Stimulated activated CD4-positive, alpha-beta T cell treated with anti-CD3 and anti-CD28 coated beads, Interleukin-1b, Interleukin-23, amount 100 ng/mL, for 1 hour (primary cell): ENCODE measurements at places on chromosomes 3 and 15.
A peak's percentile ranks its signal among the peaks of the same experiment; 100 is the strongest.

GRCh38 chr3:45817831-45818522, 21.6 kb upstream of the SLC6A20 start:
- no peak for DNase-seq

DNA sequence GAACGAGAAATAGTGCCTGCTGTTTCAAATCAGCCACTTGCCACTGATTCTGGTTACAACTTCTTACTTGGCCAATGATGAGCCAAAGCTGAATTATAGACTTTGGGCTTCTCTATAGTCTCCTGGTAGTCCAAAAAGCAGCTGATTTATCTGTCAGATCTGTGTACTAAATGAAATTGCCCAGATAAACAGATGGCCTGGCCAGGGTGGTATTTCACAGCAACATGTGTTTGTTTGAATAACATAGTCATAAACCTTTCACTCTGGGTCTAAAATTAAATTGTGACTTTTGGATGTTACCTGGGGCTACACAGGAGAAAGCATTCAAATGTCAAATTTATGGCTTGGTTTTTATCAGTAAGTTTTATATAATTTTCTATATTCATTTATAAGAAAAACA, 147.0 kb downstream of the NECTIN3 start:
- DNase-seq = no peak

GRCh38 chr15:69748576-69749185, 296.1 kb downstream of the RPLP1 start:
- no peak for DNase-seq

GRCh38 chr3:161212906-161213305, 8.2 kb upstream of the NMD3 start:
- DNase-seq = no peak

DNA sequence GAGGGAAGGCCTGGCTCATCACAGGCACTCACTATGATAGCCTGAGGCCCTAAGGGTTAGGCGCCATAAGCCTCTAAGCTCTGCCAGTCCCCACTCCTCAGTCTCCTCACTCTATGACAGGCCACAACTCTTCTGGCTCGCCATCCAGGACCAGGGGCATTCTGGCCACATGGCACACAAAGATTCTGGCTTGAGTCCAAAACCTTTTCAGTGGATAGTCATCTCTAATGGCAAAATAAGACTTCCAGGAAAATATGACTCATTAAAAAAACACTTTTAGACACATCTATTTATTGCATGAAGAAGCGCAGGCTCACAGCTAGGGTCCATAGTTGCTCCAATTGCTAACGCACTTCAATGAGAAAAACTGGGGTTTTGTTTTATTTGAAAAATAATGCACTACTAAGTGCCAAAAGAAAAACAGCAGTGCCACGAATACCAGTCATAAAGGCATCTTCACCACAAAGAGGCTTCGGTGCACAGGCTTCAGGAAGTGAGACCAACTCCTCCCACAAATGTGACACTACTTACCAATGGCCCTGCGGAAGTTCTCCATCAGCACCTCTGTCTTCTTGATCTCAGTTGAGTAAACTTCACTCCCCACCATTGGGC, 11.1 kb downstream of the RUVBL1 start:
- DNase-seq = no peak

GRCh38 chr3:32238453-32239306, at the start of gene CMTM8:
Gene CMTM8, plus strand, starts transcription at chr3:32238680. Its CDS starts 293 bp downstream, at chr3:32238973.
- DNase-seq = peak; percentile 35

GRCh38 chr15:67979281-67979680, 74.8 kb upstream of the PIAS1 start:
- DNase-seq = no peak

DNA sequence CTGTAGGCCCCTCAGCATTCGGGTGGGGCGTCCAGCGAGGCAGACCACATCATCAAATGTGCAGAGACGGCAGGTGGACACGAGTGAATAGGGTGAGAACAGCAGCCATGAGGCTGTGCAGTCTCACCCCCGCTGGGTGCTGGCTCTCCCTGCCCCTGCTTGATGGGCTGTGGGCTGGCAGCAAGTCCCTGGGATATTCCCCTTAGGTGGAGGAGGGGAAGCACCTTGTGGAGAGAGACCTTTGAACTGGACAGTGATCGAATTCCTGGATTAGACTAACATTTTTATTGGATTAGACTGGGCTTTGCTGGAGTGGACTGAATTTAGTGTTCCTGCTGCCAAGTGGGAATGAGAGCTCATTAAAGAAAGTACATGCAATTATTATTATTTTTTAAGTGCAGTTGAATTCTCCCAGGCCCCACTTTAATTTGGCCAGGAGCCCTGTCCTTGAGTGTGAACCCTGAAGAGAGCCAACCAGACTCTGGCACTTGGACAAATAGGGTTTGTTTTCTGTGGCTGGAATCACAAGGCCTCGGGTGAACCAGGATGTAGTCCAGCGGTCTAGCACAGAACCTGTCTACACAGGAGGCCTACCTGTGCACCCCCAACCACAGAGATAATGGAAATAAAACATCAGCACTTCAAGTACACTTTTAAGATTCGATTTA, 193.1 kb downstream of the ABHD5 start:
- DNase-seq = no peak

DNA sequence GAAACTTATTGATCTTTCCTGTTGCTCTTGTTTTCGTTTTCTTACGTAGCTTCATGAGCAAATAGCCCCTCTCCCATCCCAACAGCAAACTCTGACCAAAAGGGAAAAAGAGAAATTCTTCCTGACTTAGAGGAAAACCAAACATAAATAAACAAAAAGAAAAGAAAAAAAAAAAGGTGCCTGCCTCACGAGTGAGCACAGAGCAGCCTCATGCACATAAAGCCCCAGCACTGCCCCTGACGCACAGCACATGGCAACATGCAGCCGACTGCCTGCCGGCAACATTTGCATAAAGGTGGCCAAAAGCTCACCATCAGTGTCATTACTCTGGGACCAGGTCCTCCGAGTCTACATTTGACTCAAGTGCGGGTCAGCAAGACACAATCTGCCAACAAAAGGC, 6.4 kb downstream of the POC1A start:
- DNase-seq = no peak

DNA sequence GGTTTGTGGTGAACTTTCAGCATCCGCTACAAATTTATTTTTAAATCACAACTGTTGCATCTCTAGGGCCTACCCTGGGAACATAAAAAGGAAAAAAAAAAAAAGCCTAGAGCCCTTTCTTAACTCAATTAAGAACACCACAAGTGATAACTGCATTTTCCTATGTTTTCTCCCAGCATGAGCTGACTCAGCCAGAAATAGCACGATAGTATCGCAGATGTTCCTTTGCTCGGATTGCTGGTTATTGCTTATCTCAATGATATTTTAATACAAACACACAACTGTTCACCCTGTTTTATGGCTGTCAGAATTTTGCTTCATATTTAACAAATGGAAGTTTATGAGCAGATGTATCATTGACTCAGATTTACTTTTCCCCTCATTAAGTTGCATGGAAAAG, 251.8 kb upstream of the SUCLG2 start:
- no peak for DNase-seq

DNA sequence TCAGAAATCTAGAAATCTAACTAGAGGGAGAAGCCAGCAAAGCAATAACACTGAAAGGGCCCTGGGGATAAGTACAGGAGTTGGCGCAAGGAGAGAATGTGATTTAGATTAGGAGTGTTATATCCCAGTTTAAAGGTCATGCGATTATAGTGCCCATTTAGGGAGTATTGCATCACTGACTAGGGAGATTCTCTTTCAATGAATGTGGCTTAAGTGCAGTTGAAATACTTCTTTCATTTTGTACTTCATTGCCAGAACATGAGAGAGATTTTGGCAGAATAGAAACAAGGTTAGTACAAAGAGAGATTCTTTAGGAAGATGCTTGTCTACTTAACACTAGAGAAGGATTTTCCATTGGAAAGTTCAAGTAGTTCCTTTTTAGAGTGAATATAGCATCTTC, 13.9 kb downstream of the ROBO2 start:
- no peak for DNase-seq

- DNase-seq = no peak
These were observed 668 bp downstream of the MRAS start for GRCh38 chr3:138348754-138349739.

- DNase-seq = no peak
These were observed 225.6 kb downstream of the CNTN6 start for GRCh38 chr3:1318296-1319005.

DNA sequence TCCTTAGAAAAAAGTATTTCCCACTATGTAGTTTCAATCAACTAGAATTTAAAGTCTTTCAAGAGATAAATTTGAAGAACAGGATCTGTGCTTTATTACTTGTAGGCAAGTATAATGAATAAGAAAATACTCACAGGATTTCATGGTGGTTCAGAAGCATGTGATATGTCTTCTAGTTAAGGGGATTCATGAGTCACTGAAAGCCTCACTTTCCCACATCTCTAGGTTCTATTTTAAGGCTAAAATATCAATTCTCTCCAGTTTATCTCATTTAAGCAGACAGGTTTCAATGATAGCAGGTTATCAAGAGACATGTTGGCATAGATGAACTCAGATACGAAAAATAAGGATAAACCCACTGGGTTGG, 437.8 kb upstream of the BCHE start:
- DNase-seq = no peak

DNA sequence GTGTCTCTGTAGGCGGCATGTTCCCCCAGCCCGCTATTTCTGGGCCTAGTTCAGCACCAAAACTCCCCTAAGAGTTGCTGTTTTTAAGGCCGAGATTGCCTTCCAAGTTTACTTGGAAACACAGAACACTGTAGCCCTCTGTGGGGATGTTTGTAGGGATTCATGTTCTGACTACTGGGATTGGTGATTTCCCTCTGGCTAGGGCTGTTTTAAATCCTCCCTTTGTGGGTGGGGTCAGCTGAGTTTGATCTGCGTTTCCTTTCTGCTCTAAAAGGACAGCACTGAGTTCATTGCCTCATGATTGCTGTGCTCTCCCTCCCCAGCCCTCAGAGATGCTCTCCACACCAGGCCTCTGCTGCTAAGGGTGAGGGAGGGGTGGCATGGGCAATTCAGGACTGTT, 640.6 kb upstream of the DPPA4 start:
- DNase-seq = no peak

- no peak for DNase-seq
These were observed 5.7 kb downstream of the EIF4G1 start for GRCh38 chr3:184320104-184320445.

DNA sequence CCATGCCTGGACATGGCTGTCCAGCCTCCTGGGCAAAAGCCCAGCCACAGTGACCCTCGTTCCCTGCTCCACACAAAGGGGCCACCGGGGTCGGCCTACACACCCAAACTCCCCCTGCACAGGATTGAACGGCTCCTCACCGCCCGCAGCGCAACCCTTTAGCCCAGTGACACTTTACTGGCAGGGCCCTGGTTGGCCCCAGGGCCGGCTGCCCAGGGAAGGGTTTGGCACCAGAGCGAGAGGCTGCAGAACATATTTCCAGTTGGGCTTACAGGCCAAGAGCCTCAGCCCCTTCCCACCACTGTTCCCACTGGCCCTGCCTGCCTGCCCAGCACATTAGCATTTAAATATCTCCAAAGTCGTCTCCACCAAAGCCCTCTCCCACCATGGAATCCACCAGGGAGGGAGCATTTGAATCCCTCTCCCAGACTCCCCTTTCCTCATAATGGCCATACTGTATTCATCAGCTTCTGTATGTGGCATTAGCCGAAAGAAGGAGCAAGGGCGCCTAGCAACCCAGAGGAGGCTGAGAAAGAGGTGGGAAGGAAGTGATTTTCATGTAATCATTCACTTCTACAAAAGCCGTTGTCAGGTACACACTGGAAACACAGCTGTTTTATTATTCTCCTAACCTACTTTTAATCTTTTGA, 85.4 kb downstream of the SLC6A11 start:
- no peak for DNase-seq

DNA sequence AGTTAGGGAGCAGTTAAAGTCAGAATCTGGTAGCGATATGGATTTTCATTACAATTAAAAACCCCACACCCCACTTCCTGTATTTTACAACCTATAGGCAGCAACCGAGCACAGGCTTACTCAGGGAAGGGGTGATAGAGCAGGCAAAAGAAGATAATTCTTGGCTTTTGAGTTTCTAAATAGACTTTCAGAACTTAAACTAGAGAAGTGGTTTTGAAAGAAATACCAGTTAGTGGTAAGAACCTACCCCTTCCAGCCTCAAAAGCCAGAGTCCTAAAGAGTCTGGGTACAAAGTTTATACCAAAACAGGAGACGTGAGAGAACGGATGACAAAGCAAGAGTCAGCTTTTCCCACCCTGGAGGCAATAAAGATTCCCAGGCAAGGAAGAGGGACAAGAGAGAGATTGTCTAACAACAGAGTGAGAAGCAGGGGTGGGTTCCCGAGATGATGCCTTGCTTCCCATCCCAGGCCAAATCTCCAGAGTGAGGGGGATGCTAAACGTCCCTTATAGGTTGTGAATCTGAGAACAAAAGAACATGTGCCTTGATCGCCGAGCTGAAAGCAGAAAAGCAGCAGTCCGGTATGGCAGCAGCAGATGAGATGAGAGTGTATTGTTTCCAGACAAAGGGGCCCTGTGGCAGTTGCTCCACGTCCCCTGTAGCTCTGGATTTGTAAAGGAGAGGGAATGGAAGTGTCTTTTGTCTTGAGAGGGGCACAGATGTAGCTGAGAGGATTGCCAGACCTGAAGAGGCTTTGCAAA, 36.8 kb downstream of the KLHL6 start:
- no peak for DNase-seq

DNA sequence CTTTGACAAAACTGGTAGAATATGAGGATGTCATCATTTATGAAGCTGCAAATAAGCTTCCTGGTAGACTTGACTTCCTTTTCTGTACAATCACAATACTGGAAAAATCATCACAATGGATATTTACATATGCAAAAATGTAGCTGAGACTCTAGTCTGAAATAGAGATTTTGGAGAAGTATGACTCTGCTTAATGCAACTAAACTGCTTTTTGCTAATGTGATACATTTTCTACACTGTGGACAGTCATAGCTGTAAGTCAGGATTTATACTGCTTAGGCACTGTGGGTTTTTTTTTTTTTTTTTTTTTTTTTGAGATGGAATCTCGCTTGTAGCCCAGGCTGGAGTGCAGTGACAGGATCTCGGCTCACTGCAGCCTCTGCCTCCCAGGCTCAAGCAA, 34.5 kb upstream of the ST3GAL6 start:
- DNase-seq = no peak

- DNase-seq = no peak
These were observed 60.4 kb downstream of the PLAAT1 start for GRCh38 chr3:193301433-193301832.

DNA sequence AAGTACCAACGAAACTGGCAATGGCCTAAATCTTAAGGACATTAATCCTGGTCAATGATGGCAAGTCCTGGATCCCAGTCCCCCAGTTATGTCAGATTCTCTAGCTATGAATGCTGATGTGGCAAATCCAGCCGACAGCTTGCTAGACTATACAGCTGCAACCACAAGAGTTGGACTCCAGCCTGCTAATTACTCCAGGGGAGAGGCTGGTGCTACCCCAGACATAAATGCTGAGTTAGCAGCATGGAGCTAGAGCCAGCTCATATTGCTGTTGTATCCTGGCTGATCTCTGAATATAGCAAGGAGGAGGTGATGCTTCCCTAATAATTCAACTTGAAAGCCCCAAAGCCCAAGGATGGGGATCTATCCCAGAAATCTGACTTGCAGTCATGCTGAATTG, 207.1 kb downstream of the LRRN1 start:
- no peak for DNase-seq

- peak; percentile 84 for DNase-seq
These were observed at the start of gene CTDSPL2 for GRCh38 chr15:44426975-44427755. Gene CTDSPL2, plus strand, starts transcription at chr15:44427629. Its CDS starts 31,386 bp downstream, at chr15:44459015.
